ENCODE measurements at places on chromosomes 11 and 22.

- no peak for DNase-seq
Measured at GRCh38 chr11:85540635-85541205, 86.4 kb downstream of the DLG2 start.

DNA sequence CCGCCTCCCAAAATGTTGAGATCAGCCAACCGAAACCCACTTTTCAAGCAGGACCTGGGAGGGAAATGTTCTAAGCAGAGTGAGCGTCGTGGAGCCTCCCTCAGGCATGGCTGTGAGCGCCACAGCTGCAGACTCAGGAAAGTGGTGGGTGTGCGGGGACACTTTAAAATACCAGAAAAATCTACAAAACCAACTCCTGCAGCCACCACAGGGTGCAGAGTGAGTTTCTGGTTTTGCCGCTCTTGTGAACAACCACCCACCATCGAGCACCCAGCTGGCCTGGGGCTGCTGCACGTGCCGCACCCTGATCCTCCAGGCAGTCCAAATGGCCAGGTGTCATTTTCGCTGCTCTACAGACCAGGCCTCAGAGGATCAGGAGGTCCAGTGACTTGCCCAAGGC is 46.9 kb downstream of the CELSR1 start:
- no peak for DNase-seq

DNA sequence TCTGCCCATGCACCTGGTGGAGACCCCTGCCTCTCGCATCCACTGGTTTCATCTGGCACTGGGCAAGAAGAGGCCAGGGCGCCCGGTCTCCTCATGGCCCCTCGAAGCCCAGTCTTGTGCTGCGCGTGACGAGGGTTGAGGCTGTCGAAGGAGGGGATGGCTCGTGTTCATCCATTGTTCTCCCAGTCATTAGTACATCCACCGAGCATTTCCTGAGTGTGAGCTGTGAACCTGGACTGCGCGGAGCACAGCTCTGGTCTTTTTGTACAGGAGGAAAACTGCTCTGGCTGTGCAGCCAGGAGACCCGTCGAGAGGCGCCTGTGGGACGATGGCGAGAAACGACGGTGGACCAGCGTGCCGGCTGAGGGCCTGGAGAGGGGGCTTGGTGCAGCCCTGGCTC is 6.8 kb downstream of the CACNA1I start:
- no peak for DNase-seq

GRCh38 chr11:111540937-111541253 is 375 bp downstream of the LAYN start:
- DNase-seq, result no peak

DNA sequence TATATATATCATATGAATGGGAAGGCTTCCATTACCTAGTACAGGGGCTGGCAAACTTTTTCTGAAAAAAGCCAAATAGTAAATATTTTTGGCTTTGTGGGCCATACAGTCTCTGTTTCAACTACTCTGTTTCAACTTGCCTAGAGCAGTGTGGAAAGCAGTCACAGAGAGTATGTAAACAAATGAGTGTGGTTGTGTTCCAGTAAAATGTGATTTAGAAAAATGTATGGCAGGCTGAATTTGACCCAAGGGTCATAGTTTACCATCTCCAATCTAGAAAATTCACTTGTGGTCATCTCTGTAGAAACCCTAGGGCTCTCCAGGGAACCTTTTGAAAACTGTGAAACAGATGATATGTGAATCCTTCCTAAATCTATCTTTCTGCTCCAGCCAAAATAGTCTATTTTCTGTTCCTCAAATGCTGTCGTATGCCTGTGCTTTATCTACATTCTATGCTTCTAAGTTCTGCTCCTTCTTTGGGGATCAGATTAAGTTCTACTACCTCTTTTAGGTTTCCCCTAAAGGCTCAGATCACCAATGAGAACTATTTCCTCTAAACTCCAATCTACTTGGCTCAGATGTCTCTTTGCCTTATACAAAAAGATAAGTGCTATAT is 356.2 kb downstream of the METTL15 start:
- no peak for DNase-seq

DNA sequence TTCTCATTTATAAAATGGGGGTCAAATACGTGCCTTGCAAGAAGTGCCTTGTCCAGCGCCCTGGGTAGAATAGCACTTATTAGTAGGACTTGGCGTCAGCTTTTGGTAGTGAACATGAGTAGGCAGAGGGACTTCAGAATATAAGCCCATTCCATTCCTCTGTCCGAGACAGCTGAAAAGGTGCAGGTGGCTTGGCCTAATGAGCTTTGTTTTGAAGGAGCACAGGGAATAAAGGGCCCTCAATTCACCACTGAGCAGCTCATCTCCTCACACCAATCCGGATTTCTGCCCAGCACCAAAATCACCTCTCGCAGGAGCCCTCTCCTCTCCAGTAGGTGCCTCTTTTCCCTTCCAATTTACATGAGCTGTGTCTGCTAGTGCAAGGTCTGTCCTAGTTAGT is 91.2 kb downstream of the DSCAML1 start:
- DNase-seq, result no peak

DNA sequence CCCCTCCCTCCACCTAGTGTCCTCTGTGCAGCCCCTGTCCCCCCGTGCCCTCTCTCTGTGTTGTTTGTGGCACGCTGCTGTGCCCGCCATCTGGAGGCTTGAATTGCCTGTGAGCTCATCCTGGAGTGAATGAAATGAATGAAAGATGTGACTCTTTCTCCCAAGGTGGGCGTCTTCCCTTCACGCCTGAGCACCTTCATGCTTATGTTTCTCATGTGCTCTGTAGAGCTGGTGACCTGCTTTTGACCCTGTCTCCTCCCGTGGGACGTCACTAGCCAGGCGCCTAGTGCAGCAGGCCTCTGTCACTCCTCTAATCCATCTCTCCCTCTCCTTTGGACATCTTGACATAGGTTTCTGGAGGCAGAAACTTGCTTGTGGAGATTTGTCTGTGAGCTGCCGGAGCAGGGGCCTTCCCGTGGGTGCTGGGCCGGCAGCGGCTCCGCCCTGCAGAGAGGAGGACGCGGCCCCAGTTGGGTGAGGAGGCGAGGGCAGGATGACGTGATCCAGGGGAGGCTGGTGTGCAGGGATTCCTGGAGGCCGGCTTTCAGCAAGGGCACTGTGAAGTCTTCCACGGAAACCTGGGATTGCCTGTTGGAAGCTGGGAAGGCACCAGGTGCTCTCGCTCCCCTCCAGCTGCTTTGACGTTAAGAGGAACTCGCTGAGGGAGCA is 40.6 kb downstream of the MUC6 start:
- DNase-seq, result no peak

GRCh38 chr11:111960916-111961315 is 23.8 kb downstream of the DIXDC1 start:
- DNase-seq, result no peak

DNA sequence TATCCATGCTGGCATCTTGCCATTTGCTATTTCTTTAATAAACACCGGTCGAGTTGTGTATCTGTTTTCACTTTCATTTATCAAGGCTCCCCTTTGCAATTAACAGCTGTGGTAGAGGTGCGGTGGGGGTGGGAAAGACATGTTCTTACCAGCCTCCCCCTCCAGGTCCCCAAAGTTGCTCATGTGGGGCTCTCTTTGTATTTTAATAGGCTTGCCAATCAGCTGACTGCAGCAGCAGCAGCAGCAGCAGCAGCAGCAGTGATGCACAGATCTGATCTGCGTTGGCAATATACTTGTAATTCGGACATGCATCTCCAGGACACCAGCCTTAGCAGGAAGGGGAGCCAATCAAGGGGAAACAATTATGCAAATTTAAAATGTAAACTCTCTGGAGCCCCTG is 40.3 kb upstream of the E2F8 start:
- no peak for DNase-seq

GRCh38 chr22:50683994-50684371 is 11.4 kb downstream of the SHANK3 start:
- DNase-seq, result no peak

DNA sequence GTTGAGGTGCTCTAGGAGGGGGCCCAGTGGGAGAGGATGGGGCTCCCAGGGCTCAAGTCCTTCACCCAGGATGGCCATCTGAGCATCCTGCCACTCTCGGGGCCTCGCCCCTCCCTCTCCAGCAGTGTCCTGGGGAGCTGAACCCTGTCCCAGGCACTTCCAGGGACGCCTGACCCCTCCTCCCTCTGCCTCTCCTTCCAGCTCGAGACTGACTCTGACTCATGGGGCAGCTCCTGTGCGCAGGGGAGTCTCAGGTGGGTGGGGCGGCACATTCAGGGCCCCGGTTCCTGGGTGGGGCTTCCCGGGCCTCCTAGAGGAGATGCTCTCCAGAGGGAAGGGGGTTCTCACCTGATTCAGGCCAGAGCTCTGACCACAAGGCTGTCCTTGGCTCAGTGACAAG is 77.1 kb upstream of the IGLL5 start:
- no peak for DNase-seq

DNA sequence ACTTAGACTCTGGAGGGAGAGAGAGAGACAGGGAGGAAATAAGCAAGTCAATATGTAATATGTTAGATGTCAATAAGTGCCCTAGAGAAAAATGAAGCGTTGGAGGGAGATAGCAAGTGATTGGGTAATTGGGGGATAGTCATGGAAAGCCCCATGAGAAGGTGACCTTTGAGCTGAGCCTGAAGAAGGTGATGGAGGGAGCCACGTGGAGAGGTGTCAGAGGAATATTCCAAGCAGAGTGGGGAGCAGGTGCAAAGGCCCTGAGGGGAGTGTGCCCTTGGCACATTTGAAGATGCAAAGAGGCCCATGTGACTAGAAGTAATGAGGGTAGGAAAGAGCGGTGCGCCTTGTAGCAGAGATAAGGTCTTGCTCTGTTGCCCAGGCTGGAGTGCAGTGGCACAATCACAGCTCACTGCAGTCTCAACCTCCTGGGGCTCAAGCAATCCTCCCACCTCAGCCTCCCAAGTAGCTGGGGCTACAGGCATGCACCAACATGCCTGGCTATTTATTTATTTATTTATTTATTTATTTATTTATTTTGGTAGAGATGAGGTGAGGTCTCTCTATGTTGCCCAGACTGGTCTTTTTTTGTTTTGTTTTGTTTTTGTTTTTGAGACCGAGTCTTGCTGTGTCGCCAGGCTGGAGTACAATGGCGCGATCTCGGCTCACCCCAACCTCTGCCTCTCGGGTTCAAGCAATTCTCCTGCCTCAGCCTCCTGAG is 2.1 kb downstream of the LHFPL7 start:
- DNase-seq, result no peak

- DNase-seq, result no peak
Measured at GRCh38 chr11:7639643-7640025, 33.7 kb downstream of the CYB5R2 start.

DNA sequence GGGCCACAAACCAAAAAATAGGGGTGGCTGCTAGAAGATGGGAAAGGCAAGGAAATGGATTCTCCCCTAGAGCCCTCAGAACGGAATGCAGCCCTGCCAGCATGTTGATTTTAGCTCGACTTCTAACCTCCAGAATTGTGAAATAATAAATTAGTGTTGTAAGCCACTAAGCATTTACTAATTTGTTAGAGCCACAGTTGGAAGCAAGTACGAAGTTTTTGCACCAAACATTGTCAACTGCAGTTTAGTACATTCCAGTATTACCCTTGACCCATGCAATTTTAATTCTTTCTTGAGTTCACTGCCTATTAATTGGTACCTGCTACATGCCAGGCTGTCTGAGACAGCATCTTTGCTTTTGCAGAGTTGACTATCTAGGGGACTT is 32.2 kb downstream of the PARVA start:
- no peak for DNase-seq

DNA sequence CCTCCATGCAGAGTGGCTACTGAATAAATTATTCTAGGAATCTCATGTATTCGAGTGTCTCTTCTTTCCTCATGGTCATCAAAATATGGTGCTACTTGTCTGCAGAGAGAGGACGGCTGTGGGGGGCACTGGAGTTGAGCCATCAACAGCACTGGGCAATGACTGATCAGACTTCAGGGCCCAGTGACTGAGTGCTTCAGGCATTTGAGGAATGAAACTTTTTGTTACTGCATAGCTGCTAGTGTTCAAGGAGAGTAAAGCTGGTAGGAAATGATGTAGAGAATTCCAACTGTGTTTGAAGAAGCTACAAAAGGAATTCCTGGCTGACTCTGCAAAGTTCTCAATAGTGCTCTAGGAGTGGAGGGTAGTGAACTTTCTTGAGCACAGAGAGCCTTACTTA is 277.7 kb downstream of the CADM1 start:
- no peak for DNase-seq

DNA sequence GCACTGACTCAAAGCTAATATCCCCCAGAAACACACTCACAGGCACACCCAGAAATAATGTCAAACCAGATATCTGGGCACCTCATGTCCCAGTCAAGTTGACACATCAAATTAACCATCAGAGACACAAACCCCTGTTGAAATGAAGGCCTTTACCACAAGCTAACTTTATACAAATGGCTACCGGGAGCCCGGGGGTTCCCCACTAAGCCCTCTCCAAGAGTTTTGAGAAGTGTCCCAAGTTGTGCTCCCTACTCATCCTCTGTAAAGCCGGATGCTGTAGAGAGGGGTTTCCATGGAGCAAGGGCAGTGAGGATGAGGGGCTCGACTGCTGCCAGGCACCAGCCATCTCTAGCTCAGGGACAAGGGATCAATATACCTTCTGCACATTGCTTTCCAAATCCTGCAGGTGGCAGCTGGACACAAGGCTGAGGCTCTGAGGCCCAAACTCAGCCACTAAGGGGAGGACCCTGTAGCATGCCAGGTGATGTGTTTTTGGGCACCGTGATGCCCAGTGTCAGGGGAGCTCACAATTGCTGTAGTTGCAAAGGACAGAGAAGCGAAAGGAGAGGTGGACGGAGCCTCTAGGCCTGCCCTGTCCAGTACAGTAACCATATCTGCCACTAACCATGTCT is 145.7 kb downstream of the TTC17 start:
- no peak for DNase-seq

- no peak for DNase-seq
Measured at GRCh38 chr22:23850136-23850611, 7.5 kb upstream of the SLC2A11 start.

- no peak for DNase-seq
Measured at GRCh38 chr11:57155838-57156607, 25.7 kb upstream of the LRRC55 start.

DNA sequence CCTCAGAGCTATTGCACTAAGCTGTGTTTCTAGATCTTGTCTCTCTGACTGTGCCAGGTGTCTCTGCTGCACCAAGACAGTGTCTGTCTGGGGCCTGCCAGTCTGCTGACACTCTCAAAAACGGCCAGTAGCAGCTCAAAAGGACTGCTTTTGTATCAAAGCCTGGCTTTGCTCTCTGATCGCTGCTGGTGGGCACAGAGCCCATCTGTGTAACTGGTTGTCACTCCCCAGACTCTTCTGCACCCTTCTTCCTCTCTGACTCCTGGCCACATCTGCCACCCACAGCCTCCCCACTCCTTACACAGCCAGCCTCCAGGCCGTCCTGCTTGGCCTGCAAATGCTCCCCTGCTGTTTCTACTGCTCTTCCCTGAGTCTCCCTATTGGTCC is 26.5 kb downstream of the MED15 start:
- DNase-seq, result no peak

GRCh38 chr22:30181459-30182349 is 64.9 kb downstream of the LIF start:
- DNase-seq, result no peak

All from stimulated activated CD4-positive, alpha-beta T cell treated with anti-CD3 and anti-CD28 coated beads, Interleukin-1b, Interleukin-23, amount 100 ng/mL, for 48 hours (primary cell).